ENCODE measurements at places on chromosomes 7 and 10. TPM values are rescaled to one million over a fixed set of nuclear protein-coding genes. Genes with fewer than 3 reads are reported as not detected.

GRCh38 chr7:101129603-101130117 lies 2.8 kb downstream of the SERPINE1 start:
- DNase-seq = no peak

GRCh38 chr7:99525713-99526440 lies 21.4 kb downstream of the ZKSCAN5 start:
- no peak for DNase-seq

DNA sequence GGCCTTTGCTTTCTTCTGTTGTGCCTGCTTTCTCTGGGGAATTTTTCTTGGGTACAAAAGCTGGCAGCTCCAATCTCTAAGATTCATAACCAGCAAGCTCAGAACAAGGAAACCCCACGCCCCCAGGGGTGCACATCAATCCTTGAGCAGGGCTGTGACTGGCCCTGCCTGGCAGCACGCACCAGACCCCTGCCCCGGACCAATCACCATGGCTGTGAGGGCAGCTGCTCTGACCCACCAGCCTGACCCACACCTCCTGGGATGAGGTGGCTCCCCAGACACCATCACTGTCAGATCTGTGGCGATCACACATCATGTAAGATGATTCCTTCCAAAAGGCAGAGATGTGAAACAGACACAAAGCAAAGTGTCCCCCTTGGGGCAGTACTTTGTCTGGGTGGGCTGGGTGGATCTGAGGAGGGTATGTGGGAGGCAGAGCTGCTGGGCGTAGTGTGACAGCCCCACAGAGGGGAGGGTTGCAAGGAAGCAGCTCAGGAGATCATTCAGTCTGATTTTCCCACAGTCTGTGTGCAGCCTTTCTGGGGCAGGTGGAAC lies 175.5 kb upstream of the SHH start:
- DNase-seq = no peak

Gene CYP17A1
- polyA plus RNA-seq = 0.42 TPM

Gene DRGX
- not detected for polyA plus RNA-seq

GRCh38 chr10:43250615-43251418 lies 16.0 kb downstream of the RASGEF1A start:
- DNase-seq = no peak

- DNase-seq = no peak
These were observed 123.6 kb upstream of the TMEM72 start for GRCh38 chr10:44787480-44788075.

DNA sequence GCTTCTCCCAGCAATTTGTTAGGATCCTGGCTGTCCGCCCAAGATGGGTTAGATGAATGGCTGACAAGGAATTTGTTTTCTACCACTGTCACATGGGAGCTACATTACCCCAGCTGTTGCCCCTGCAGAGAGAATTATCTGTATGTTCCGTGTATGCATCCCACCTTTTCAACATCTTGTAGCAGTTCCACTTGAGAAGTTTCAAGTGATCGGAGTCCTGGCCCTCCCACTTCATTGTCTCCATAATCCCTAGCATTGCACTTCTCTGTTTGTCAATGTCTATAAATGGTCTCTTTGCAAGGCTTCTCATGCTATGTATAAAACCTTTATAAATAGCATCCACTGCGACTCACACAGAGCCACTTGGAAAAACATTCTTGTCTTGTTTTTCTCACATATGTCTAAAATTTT lies 972.5 kb downstream of the CNTNAP2 start:
- DNase-seq = no peak

GRCh38 chr7:77395626-77396025 lies 20.5 kb downstream of the GSAP start:
- DNase-seq = peak; percentile 64

- no peak for DNase-seq
These were observed 68.0 kb upstream of the PCDH15 start for GRCh38 chr10:54869022-54869421.

- no peak for DNase-seq
These were observed 222.9 kb downstream of the CHRM2 start for GRCh38 chr7:137091396-137091795.

DNA sequence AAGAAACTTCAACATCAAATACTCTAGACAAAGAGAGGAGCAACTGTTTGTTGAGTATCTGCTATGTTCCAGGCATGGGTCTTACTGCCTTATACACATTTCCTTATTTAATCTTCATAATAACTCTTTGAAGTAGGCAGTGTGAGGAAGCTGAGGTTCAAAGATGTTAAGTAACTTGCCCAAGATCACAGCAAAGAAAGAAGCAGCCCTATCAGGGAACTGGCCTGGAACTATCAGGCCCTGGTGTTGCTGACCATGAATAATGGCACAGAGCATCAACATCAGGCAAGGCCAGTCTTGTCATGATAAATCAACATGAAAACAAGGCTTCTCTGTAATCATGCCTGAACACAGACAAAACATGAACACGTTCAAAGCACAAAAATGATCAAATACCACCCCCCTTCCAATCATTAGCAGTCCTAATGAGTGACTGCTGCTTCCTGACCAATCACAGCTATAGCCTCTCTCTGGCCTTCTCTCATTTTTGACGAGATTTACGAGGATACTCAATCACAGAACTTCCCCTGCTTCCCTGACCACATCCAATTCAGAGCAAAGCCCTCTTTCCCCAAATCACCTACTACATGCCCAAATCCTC lies 2.3 kb downstream of the GSDME start:
- no peak for DNase-seq

- DNase-seq = no peak
These were observed 1.8 kb downstream of the ADRA2A start for GRCh38 chr10:111078505-111079185.

Gene ABCC2
- 15.2 TPM for polyA plus RNA-seq

Gene DLG5
- 51.4 TPM for polyA plus RNA-seq

DNA sequence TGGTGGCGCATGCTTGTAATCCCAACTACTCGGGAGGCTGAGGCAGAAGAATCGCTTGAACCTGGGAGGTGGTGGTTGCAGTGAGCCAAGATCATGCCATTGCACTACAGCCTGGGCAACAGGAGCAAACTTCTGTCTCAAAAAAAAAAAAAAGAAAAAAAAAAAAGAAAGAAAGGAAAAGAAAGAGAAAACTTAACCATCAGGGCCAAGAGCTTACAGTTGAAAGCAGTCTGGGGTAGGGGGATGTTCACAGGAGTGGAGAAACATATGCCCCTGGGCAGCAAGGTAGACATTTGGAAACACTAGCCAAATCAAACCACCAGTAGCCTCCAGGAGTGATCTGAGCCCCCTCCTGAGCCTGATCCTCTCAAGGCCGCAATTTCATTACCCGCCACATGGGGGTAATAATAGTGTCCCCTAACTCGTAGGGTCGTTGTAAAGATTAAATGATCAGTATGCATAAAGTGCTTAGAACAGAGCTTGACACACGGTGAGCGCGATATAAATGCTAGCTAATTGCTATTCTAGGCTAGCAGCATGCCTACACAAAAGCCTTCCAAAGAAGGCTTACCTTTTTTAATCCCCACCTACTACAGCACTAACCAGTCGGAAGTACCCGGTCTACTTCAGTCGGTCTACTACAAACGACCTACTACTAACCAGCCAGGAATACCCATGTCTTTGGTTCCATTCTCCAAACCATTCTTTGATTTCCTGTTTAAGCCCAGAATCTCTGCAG lies 274.3 kb upstream of the NEBL start:
- no peak for DNase-seq

DNA sequence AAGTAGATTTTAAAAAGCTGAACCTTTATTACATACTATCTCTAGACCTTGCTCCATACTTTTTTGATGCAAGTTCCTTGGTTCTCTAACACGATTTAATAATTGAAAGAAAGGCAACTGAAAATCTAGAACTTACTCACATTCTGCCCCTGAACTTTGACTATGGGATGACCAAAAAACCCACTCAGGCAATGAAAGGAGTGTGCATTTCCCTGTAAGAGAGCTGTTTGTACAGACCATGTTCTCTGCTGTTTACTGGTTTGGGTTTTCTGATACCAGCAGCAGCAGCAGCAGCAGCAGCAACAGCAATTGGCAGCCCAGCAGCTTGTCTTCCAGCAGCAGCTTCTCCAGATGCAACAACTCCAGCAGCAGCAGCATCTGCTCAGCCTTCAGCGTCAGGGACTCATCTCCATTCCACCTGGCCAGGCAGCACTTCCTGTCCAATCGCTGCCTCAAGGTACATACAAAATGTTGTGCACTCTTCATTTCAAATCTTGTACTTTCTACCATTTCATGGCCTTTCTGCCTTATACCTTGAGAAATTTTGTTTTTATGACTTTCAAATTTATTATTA lies 216.7 kb downstream of the FOXP2 start:
- no peak for DNase-seq

- no peak for DNase-seq
These were observed 330.4 kb upstream of the AOAH start for GRCh38 chr7:37054624-37055241.

- peak; percentile 26 for DNase-seq
These were observed 331.6 kb downstream of the GFRA1 start for GRCh38 chr10:115941361-115941771.

GRCh38 chr10:126646110-126646509 lies 24.4 kb downstream of the C10orf90 start:
- no peak for DNase-seq

Gene BEND7
- 40.7 TPM for polyA plus RNA-seq

- peak; percentile 10 for DNase-seq
These were observed 16.9 kb downstream of the PCGF6 start for GRCh38 chr10:103333934-103334520.

GRCh38 chr7:43554423-43554822 lies 28.5 kb upstream of the STK17A start:
- no peak for DNase-seq

Gene ENKUR
- 4.1 TPM for polyA plus RNA-seq

Gene GPR26
- polyA plus RNA-seq = 0.07 TPM

Gene NOBOX
- not detected for polyA plus RNA-seq
